ENCODE measurements at places on chromosomes 5 and 9.

DNA sequence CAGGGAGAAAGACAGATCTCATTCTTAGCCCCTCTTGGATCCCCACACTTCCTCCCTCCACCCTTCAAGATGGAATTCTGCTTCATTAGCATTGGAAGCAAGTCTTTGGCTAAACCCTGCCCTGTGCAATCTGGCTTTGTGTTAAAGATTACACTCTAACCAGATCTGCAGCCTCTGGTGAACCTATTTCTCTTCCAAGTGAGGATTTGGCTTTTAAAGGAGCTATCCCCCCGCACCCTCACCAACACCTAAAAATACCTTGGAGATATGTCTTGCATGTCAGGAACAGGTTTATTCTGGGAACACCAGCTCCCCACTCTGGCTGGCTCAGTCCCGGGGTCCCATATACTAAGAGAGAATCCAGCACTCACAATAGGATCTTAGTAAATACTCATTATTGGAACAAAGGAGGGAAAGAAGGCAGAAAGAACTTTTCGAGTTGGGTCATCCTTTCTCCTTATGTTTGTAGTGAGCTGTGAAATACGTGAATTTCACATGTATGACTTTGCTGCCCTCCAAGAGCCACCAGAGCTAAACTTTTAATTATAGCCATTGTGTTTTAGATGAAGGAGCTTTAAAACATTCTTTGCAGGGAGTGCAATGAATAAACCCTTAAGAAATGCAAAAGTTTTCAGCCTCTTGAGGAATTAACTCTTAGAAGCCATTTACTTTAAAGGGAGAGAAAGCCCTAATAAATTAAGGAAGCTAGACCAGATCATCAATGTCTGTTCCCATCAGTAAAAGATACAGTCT lies 53.7 kb upstream of the HRH2 start:
- DNase-seq = no peak
- peaks cover 5% of the 10 kb centered on the region for H3K4me1 ChIP-seq
- H3K27ac ChIP-seq = no peak overlapping the region
- no peak overlapping the region for H3K4me3 ChIP-seq
- no peaks in the 10 kb centered on the region for H3K27me3 ChIP-seq

GRCh38 chr9:19828576-19829109 lies 39.8 kb upstream of the SLC24A2 start:
- no peak overlapping the region for H3K27ac ChIP-seq
- H3K4me3 ChIP-seq = no peak overlapping the region
- H3K27me3 ChIP-seq = peaks cover 2% of the 10 kb centered on the region
- DNase-seq = no peak
- H3K4me1 ChIP-seq = no peaks in the 10 kb centered on the region

DNA sequence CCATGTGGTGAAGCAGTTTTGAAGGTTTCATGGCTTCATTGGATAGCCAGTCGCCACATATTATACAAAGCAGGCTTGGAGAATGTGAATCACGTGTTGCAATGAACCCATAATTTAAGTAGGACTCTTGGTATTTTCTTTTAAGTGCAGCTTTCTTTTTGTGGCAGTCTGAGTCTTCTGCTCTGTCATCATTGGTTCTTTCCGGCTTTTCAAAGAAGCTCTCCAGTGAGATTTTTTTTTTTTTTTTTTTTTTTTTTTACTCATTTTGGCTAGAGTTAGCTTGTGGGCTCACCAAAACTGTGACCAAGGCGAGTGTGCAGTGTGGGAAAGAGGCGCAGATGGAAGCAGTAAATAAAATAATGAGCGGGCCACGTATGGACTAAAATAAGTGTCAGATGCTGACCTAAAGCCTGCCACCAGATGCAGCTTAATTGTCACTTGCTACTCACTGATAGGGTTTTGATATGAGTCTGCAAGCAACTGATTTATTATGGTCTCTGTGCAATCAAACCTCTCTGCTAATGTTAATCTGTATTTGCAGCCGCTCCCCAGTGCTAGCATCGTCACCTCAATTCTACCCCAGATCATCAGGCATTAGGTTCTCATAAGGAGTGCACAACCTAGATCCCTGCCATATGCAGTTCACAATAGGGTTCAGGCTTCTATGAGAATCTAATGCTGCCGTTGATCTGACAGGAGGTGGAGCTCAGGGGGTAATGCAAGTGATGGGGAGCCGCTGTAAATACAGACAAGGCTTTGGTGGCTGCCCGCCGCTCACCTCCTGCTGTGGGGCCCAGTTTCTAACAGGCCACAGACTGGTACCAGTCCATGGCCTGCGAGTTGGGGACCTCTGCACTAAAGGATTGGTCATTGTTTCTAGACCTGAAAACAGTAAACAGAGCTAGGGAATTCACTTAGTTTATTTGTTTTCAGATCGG lies 45.5 kb upstream of the LARP1 start:
- no peak overlapping the region for H3K4me3 ChIP-seq
- no peaks in the 10 kb centered on the region for H3K36me3 ChIP-seq
- no peak overlapping the region for H3K27ac ChIP-seq
- no peak for DNase-seq
- H3K4me1 ChIP-seq = peaks cover 20% of the 10 kb centered on the region

- H3K27ac ChIP-seq = no peak overlapping the region
- H3K36me3 ChIP-seq = no peaks in the 10 kb centered on the region
- DNase-seq = peak; percentile 26
- no peak overlapping the region for H3K4me3 ChIP-seq
- H3K4me1 ChIP-seq = peaks cover 34% of the 10 kb centered on the region
- no peaks in the 10 kb centered on the region for H3K27me3 ChIP-seq
Measured at GRCh38 chr9:106286249-106286648, 576.7 kb upstream of the ZNF462 start.

DNA sequence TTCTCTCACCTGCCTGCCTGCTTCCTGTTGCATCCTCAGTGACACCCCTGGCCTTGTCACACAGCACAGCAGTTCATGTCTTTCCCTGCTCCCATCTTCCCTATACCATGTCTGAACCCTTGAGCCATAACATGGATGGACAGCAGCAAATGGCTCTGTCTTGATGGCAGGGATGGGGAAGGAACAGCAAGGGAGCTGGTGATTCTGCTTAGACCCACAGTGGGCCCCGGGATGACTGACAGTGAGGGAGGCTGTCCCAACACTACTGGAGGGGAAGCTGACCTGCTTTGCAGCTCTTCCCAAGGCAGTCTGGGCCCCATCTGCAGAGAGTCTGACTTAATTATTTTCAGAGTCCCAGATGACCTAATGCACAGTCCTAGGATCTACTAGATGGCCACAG lies 48.2 kb downstream of the MARCHF3 start:
- H3K4me3 ChIP-seq = no peak overlapping the region
- peaks cover 4% of the 10 kb centered on the region for H3K27me3 ChIP-seq
- peaks cover 16% of the 10 kb centered on the region for H3K4me1 ChIP-seq
- no peaks in the 10 kb centered on the region for H3K36me3 ChIP-seq
- no peak overlapping the region for H3K27ac ChIP-seq

DNA sequence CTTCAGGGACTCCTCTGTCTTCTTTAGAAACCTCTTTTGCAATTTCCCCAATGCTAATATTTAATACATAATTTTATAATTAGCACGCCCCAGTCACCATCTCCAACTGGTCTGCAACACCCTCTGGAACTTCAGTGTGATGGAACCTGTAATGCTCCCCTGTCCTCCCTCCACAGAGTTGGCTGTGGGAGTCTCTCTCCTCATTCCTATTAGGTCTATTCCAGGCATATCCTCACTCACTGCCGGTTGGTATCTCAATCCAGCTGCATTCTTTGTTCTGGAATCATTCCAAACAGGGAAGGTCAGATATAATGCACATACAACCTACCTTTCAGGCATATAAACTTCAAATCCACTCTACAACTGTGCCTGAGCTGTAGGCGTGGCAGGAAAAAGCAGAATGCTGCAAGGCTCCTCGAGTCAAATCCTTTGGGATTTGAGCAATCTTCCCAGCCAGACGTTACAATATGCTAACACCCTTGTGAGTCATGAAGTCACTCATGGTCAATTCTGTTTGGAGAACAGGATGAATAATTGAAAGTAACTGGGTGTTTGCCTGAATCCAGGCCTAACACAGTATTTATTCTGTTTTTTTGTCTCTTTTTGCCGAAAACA lies 293.8 kb downstream of the CWC27 start:
- peaks cover 7% of the 10 kb centered on the region for H3K36me3 ChIP-seq
- DNase-seq = no peak
- H3K27me3 ChIP-seq = peaks cover 7% of the 10 kb centered on the region
- H3K4me1 ChIP-seq = peaks cover 29% of the 10 kb centered on the region

DNA sequence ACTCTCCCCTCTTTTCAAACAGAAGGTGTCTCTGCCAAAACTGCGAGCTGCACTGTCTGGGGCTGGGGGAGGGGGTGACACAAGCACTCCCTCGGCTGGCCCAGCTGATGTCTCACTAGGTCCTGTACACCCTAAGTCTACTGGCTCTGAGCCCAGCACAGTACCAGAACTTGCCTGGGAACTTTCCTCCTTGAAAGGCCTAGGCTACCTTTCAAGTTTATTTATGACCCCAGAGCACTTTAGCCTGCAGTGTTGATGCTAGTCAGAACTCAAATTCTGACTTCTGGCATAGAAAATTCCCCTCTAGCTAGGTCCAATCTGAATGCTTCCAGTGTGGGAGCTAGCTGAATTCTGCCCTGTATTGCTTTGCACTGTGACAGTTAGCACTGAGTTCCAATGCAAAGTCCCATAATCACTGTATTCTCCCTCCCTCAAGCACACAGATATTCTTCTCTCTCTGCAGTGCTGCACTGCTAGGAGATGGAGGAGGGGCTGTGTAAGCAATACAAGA lies 10.5 kb downstream of the LURAP1L start:
- H3K36me3 ChIP-seq = peaks cover 33% of the 10 kb centered on the region
- H3K4me1 ChIP-seq = peaks cover 23% of the 10 kb centered on the region
- no peaks in the 10 kb centered on the region for H3K27me3 ChIP-seq
- DNase-seq = no peak
- peak overlapping the region; percentile 97 for H3K27ac ChIP-seq

- H3K4me3 ChIP-seq = peak overlapping the region; percentile 62
- DNase-seq = peak; percentile 96
- H3K27ac ChIP-seq = no peak overlapping the region
- H3K27me3 ChIP-seq = peaks cover 12% of the 10 kb centered on the region
Measured at GRCh38 chr5:138449501-138450239, 10.8 kb downstream of the REEP2 start.

DNA sequence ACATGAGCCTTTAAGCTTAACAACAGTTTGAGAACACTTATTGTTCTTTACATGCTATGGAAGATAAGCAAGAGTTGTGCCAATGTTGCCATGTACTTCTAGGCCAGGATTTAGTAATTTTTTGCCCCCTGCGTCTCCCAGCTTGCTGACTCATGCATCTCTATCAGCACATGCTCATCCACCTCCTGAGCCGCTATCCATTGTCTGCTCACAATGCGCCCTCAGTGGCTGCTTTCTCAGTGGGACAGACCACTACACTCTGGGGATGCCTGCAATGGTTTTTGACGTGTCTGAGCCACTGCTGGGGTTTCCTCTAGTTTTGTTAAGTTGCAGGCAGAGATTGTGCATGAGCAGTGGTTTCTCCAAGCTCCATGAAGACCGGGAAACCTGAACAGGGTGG lies 50.9 kb upstream of the PHF2 start:
- no peak for DNase-seq

DNA sequence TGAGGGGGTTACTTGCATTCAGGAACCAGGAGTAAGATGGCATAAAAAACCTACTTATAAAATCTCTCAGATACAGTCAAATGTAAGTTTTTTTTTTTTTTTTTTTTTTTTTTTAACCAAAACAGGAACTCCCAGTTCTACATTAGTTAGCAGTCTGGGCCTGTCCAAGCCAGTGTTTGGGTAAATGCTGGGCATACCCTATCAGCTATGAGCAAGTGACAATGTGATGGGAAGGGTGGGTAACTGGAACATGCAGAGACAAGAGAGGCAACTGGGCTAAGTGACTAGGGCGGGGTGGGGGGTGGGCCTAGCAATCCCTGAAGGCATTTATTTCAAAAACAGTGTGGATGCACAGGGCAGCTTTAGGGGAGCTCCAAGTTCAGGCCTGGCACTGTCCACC lies 2.3 kb downstream of the NMRK1 start:
- DNase-seq = no peak
- H3K4me1 ChIP-seq = peaks cover 47% of the 10 kb centered on the region
- no peak overlapping the region for H3K4me3 ChIP-seq
- H3K27ac ChIP-seq = no peak overlapping the region
- peaks cover 21% of the 10 kb centered on the region for H3K27me3 ChIP-seq
- no peaks in the 10 kb centered on the region for H3K36me3 ChIP-seq

GRCh38 chr5:58938563-58939424 lies 355.9 kb downstream of the RAB3C start:
- H3K27me3 ChIP-seq = peaks cover 3% of the 10 kb centered on the region
- DNase-seq = no peak
- H3K36me3 ChIP-seq = peaks cover 5% of the 10 kb centered on the region
- no peak overlapping the region for H3K27ac ChIP-seq
- peaks cover 9% of the 10 kb centered on the region for H3K4me1 ChIP-seq

DNA sequence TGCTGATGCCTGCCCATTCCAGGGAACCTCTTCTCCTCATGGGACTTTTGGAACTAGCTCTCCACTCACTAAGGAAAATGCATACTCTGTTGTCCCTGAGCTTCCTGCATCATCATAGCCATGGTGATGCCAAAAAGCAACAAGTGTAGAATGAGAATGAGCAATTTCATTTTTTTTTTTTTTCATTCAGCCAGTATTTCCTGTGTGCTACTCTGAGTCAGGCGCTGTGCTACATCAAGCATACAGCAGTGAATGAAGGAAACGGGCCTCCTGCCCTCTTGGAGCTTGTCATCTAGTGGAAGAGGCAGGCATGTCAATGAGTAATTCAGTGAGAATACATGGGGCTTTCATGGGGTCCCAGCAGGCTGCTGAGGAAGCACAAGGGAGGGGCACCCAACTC lies 483.1 kb downstream of the BNC2 start:
- H3K36me3 ChIP-seq = peaks cover 14% of the 10 kb centered on the region
- H3K27ac ChIP-seq = no peak overlapping the region
- H3K4me3 ChIP-seq = no peak overlapping the region
- DNase-seq = no peak

DNA sequence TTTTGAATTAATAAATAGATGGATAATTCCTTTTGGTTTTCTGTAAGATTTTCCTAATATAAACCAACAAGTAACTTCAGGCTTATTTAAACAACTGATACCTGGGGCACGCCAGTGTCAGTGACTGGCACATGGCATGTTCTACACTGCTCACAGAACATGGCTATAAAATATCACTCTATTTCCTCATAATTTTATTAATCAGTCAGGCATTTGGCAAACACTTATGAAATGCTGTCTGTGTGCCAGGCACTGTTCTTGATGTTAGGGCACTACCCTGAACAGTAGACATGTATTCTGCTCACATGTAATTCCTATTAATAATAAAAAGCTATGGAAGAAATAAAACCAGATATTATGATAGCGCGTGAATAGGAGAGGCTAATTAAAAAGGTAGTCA lies 661.0 kb downstream of the DTWD2 start:
- no peak overlapping the region for H3K27ac ChIP-seq
- H3K4me1 ChIP-seq = no peaks in the 10 kb centered on the region
- peaks cover 10% of the 10 kb centered on the region for H3K36me3 ChIP-seq
- no peaks in the 10 kb centered on the region for H3K27me3 ChIP-seq
- DNase-seq = no peak

- H3K27ac ChIP-seq = no peak overlapping the region
- H3K36me3 ChIP-seq = peaks cover 9% of the 10 kb centered on the region
- no peak for DNase-seq
- peaks cover under 1% of the 10 kb centered on the region for H3K4me1 ChIP-seq
Measured at GRCh38 chr5:172954751-172955159, 4.5 kb upstream of the RPL26L1 start.

All from nephron progenitor cell (in vitro differentiated cells).